ENCODE measurements at places on chromosomes 5 and 9.

- DNase-seq = no peak
Observed at GRCh38 chr5:153678617-153679329, 188.3 kb downstream of the GRIA1 start.

DNA sequence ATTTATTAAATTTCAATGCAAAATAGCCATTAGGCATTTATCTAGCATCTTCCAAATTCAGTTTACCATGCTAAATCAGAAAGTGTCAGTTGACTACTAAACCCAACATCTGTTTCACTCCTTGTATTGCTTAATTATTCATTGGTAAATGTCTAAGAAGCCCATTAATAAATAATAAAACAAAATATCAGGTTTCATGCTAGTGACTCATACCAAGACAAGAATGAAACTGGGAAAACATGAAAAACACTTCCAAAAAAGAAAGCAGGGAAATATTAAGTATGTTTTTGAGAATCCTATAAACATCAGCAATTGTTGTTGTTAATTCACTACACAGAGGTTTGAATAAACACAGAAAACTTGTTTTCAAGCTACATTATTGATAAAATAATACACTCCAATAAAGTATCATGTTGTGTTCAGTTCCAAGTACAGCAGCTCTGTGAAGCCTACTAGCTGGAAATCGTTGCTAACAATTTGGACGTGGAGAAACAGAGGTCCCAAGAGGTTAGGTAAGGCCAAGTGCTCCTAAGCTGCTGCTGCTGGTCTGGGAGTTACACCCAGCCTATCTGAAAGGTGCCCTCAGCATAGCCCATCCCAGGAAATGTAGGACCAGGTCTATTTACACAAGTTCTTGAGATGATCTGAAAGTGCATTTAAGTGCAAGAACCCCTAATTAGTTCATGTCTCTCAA lies 78.8 kb downstream of the GNAQ start:
- DNase-seq = no peak

DNA sequence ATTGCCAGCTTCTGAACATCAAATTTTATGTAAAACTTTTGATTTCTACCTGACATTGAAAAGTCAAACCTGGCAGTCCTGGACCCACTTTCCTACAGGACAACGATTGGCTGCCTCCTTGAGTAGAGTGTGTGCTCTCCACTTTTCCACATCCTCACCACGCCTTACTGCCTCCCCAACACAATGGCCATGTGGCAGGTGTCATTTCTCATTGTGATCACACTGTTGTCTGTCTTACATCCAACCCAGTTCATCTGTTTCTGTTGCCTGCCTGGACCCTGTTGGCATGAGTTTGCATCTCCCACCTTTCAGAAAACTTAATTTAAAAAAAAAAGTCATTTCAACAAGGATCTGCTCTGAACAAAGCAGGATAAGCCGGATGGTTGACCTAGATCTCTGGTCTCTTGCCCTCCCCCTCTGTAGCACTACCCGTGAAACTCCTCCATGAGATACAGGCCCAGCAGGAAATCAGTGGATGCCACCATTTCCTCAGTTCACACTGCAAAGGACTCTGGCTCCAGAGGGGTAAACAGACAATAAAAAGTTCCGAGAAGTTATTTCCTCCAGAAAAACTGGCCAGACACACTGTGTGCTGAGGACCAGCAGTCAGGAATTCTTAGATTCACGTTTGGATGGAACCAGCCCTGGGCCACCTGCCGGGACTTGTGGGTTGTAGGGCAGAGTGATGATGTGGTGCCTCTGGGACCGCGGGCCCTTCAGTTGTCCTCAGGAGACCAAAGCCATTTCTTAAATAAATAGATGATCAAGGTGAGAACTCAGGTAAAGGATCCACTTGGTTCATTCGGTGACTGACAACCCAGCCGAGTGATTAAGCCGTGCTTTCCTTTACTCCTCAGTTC lies 48.6 kb downstream of the AMBP start:
- no peak for DNase-seq

DNA sequence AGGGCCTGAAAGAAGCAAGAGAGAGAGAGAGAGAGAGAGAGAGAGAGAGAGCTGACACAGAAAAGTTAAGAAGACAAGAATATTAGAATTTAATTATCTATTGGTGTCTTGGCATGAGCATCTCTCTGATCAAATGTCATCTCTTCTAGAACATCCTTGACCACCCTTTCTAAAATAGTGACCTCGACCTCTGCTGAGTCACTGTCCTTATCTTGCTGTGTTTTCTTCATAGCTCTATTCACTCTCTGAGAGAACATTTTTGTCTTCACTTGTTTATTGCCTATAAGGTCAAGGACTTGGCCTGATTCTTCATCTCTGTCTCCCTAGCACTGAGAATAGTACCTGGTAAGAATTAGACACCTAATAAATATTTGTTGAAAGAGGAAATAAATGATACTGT lies 383.8 kb upstream of the RPS23 start:
- no peak for DNase-seq

DNA sequence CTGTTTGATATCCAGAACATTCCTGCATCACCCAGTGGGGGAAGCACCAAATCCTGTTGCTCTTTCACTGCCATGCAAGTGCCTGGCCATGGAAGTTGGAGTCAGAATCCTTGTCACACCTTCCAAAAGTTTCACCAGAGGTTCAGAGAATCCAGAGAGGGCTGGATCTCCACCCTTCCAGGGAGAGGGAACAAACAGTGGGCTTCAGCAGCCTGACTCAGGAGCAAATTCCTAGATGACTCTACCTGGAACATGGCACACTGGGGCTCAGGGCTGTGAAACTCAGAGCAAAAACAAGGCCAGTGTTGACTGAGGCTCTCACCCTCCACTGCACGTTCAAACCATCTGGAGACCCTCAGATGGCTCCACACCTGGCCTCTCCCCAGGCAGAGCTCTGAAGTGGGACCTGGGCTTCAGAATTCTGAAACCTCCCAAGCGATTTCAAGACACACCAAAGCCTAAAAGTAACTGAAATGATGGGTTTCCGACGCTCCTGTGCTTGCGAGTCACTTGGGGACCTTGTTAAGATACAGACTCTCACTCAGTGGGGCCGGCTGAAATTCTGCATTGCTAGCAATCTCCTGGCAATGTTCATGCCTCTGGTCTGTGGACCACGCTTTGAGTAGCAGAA lies 205.9 kb downstream of the AUH start:
- DNase-seq = no peak

GRCh38 chr5:40733879-40734563 lies 21.7 kb downstream of the TTC33 start:
- DNase-seq = no peak

DNA sequence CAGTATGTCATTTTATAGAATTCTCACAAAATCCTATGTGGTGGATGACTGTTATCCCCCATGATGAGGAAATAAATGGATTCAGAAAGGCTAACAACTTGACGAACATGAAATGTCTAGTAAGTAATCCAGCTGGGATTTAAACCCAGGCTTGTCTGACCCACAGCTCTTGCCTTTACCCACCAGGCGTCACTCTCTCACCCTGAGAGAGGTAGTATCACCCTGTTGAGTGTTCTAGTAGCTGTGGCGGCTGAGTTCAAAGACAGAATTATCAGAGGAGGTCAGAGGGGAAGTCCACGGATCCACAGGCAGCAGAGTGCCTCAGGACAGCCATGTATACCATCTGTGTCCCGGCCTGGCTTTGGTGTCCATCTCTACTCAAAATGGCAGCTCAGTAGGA lies 113.8 kb downstream of the ZNF462 start:
- DNase-seq = no peak

DNA sequence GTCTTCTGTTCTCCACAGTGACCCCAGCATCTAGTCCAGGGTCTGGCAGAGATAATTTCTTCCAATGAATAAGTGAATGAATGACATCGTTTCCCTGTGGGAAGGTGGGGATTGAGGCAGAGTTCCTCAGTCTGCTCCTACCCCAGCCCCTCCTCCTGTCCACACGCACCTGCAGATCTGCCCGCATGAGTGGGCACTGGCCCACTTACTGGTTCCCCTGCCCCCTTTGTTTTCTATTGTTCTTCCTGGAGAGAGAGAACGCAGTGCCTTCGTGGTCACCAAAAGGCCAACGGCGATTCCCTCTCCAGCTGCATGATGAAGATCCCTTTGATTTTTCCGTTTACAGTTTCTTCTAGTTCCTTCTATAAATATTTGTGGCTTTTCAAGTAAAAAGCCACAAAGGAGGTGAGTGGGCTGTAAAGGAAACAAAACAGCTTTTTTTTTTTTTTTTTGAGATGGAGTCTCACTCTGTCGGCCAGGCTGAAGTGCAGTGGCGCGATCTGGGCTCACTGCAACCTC lies 5.8 kb upstream of the FPGS start:
- no peak for DNase-seq

Measured in ACHN (cell line).